Kidney epithelial cell (primary cell): ENCODE measurements at places on chromosomes 12 and 14. TPM values are rescaled to one million over a fixed set of nuclear protein-coding genes. Genes with fewer than 3 reads are reported as not detected.

CDCA4 gene
- 33.2 and 34.6 TPM in 2 replicates for total RNA-seq

RNASE3 gene
- not detected in 2 replicates for total RNA-seq

C14orf132 gene
- total RNA-seq, result 5.6 and 8.4 TPM in 2 replicates

NUAK1 gene
- 38.2 and 56.7 TPM in 2 replicates for total RNA-seq

KLHL33 gene
- 0.08 TPM in 1 of 2 replicates, not detected in the other for total RNA-seq

GARIN6 gene
- total RNA-seq, result not detected in 2 replicates

RGS6 gene
- not detected in 2 replicates for total RNA-seq

GPR65 gene
- total RNA-seq, result not detected in 2 replicates

OR4E2 gene
- total RNA-seq, result not detected in 2 replicates

CGRRF1 gene
- 13.4 and 15.4 TPM in 2 replicates for total RNA-seq

SLC6A12 gene
- total RNA-seq, result 2.1 TPM in 1 of 2 replicates, not detected in the other

MUCL1 gene
- not detected in 2 replicates for total RNA-seq

SUPT16H gene
- 74.8 and 77.8 TPM in 2 replicates for total RNA-seq

MYBPC1 gene
- total RNA-seq, result not detected in 2 replicates

ARF3 gene
- total RNA-seq, result 77.9 and 101 TPM in 2 replicates

STYK1 gene
- 1.1 and 1.5 TPM in 2 replicates for total RNA-seq

KRT6C gene
- not detected in 2 replicates for total RNA-seq

VRTN gene
- not detected in 2 replicates for total RNA-seq

LRRC43 gene
- total RNA-seq, result 0.75 and 2.5 TPM in 2 replicates

CLEC7A gene
- 0.07 and 0.13 TPM in 2 replicates for total RNA-seq

SYT1 gene
- 7.4 and 8.8 TPM in 2 replicates for total RNA-seq

CKB gene
- 67.7 and 78.7 TPM in 2 replicates for total RNA-seq

BRAP gene
- total RNA-seq, result 18.8 and 19.0 TPM in 2 replicates

APOF gene
- not detected in 2 replicates for total RNA-seq

ZFP36L1 gene
- total RNA-seq, result 144 and 273 TPM in 2 replicates

FAM161B gene
- total RNA-seq, result 4.8 and 5.5 TPM in 2 replicates
